ENCODE measurements at places on chromosomes 6 and 20.
A peak's percentile ranks its signal among the peaks of the same experiment; 100 is the strongest.

- no peak for DNase-seq
Measured at GRCh38 chr6:13427316-13427715, 60.1 kb downstream of the GFOD1 start.

- DNase-seq, result no peak
Measured at GRCh38 chr20:50679753-50680104, 11.6 kb downstream of the RIPOR3 start.

GRCh38 chr6:130838250-130838860 is 11.1 kb downstream of the SMLR1 start:
- DNase-seq, result no peak

DNA sequence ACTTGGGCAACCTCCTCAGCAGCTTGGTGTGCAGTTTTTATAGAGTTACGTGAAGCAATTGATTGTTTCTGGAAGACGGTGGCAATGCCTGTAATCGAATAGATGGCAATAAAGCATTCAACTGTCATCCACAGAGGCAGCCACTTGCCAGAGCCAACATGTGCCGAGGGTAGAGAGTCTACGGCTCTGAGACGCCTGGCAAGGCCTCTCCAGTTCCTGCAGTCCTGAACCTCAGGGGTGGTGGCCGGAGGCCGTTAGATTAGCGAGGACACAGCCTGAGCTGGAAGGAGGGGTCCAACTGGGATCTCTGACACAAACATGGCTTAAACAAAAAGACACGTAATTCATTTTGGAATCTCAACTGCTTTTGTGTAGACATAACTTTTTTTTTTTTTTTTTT is 775 bp upstream of the TTLL2 start:
- DNase-seq, result no peak

DNA sequence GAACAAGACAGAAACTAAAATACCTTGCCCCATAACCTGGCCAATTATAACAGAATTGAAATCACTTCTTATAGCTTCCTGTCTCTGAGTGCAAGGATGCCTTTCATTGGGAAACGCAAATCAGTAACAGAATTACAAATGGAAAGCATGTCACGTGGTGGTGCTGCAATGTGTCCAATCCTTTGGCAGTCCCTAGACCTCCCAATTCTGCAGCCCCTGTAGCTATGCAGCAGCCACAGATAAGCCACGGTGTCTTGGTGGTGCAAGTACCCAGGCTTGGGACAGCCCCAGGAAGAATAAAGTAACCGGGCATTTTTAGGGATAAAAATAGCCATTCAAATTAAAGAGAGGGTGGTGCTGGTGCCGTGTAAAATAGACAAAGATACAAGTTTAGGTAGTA is 134.6 kb upstream of the CCN2 start:
- DNase-seq, result no peak

- no peak for DNase-seq
Measured at GRCh38 chr6:105522626-105523322, 119.9 kb upstream of the PREP start.

GRCh38 chr20:39049684-39050554 is 87.8 kb downstream of the DHX35 start:
- peak; percentile 82 for DNase-seq

GRCh38 chr20:13340088-13340487 is 119.0 kb downstream of the ISM1 start:
- DNase-seq, result no peak

GRCh38 chr6:138422861-138423260 is 18.8 kb downstream of the HEBP2 start:
- DNase-seq, result no peak

DNA sequence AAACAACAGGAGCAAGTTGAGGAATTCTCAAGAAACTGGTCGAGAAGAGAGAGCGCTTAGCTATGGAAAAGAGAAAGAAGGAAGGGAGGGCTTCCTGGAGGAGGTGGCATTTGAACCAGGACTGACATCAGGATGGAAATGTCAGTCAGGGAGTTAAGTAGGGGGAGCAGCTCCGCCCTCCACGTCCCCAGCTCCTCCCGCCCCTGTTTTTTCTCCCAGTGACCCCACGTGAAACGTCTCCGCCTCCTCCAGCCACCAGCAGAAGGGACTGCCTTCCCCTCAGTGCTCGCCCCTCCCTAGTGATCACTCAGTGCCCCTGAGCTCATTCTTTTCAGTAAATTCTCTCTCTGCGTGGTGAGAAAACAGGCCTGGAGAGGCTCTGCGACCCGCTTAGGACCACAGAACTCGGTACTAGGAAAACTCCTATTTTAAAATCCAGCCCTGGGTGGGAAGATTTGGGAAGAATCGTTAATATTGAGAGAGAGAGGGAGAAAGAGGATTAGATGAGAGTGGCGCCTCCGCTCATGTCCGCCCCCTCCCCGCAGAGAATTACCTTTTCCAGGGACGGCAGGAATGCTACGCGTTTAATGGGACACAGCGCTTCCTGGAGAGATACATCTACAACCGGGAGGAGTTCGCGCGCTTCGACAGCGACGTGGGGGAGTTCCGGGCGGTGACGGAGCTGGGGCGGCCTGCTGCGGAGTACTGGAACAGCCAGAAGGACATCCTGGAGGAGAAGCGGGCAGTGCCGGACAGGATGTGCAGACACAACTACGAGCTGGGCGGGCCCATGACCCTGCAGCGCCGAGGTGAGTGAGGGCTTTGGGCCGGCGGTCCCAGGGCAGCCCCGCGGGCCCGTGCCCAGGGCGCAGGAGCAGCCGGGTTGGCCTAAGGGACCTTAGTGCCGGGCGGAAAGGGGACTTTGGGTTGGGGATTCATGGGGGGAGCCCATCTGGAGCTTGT is 4.6 kb downstream of the HLA-DPB1 start:
- DNase-seq, result no peak

DNA sequence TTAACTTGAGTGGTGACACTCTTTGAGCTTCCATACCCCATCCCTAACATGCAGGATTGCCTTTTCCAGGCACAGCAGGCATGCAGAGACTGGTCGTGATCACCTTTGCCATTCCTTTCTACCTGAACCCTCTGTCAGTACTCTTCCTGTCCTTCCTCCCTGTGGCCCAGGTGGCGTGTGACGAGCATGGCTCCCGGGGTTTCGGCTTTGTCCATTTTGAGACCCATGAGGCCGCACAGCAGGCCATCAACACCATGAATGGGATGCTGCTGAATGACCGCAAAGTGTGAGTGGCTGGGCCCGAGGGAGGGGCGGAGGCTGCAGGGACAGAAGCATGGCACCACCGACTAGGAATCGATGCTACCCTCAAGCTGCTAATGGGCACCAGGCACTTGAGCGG is 6.7 kb downstream of the PABPC1L start:
- no peak for DNase-seq

DNA sequence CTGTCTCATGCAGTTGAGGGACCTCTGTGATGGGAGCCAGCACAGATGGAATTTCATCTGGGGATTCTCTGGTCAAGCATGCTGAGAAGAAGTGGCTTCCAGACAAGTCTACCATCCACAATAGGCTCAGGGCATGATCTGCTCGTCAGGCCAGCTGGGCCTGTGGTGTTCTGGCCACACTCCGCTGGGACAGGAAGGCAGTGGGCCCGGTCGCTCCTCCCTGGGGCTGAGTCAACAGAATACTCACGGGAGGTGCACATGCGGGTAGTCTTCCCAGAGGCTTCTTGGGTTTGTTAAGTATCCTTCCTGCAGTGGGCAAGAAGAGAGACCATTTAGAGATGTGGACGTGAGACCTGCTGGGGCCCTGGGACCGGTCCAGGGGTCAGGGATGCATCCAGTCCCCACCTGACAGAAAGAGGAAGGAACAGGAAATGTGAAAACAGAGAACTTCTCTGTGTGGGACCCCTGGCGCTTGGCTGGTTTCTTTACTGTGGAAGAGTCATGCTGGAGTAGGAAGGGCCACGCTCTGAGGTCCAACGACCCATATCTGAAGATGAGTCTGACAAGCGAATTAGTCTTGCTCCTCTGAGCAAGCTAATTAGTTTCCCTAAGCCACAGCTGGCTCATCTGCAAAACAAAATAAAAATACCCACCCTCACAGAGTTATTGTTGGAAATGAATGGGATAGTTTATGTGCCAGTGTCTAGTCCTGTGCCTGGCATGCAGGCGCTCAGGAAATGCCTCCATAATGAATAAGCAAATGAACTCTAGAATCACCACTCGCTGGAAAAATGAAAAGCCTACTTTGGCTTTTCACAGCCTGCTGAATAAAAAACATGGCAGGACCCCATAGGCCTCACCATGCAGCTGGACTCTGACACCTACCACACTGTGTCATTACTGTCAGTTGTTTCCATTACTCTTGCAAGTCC is 67.3 kb downstream of the TRAM2 start:
- DNase-seq, result no peak

DNA sequence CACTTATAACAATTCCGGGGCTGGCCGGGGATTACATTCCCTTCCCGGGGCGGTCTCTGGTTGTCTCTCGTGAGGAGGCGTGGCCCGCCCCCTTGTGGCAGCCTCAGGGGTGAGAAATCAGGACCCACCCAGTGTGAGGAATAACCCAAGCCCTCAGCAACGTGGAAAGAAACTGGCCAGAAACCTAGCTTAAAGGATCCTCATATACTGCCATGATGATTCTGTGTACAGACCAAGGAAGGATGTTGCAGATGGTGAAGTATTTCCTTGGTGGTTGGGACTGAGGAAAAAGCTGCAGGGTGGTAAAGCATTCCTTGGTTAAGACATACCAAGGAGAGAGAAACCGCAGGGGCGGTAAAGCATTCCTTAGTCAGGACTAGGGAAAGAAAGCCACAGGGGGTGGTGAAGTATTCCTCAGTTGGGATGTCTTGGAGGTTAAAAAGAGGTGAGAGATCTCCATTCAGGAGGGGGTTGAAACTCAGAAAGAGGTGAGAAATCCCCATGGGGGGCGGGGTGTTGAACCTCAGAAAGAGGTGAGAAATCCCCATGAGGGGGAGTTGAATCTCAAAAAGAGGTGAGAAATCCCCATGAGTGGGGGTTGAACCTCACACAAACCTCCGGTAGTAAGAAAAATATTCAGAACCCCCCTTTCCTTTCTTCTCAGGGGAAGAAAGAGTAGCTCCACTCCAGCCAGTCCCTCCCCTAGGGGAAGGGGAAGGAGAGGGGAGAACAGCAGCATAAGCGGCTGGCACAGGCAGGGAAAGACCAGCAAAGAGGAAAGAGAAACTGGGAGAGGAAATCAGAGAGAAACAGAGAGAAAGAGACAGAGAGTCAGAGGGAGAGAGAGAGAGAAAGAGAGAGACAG is 238.1 kb downstream of the RNGTT start:
- DNase-seq, result no peak

DNA sequence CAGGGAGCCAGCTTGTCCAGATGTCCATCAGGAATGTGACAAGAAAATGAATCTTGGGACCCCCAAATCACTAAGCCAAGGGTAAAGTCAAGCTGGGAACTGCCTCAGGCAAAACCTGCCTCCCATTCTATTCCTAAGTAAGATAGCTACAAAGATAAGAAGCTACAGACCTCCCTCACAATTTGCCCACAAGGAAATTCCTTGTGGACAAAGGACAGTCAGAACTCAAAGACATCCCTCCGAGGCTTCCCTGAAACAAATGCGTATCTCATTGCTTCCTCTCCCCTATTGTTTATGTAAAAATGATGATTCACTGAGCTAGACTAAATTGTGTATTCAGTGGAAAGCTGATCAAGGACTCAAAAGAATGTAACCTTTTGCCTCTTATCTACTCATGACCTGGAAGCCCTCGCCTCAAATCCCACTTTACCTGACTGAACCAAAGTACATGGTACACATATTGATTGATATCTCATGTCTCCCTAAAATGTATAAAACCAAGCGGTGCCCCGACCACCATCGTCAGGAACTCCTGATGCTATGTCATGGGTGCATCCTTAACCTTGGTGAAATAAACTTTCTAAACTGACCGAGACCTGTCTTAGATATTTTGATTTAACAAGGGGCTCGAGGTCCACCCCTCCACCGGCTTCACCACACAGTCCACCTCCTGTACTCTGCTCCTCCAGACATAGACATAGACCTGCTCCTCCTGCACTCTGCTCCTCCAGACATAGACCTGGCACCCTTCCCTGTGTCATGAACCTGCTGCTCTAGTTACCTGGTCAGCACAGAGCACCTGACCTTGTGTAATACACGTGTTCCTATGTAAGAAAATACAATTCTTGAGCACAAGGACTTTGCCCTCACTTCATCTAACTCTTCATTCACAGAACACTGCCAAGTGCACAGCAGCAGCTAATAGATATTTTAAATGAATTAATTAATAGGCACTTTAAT is 81.4 kb downstream of the WDR27 start:
- DNase-seq, result no peak

DNA sequence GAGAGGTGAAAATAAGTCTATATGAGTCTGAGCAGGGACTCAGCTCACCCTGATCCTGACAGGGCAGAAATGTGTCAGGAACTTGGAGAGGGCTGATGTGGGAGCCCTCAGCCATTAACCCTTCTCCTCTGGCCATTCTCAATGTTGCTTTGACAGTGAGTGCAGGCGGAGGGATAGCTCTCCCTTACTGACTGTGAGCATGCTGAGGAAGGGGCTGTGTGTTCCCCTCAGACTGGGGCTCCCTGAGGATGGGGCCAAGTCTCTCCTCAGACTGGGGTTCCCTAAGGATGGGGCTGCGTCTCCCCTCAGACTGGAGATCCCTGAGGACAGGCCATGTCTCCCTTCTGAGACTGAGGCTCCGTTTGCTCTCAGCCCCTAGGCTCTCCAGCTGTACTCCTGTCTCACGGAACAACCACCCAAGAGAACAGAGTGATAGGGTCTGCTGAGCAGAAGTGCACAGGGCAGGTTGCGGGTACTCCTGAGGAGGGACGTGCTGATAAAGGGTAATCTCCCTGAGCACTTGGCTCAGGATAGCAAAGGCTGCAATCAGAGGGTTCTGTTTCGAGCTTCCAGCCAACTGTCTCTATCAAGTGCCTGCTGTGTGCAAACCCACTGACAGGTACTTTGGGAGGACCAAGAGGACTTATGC is 141.0 kb downstream of the MRPL14 start:
- DNase-seq, result no peak

DNA sequence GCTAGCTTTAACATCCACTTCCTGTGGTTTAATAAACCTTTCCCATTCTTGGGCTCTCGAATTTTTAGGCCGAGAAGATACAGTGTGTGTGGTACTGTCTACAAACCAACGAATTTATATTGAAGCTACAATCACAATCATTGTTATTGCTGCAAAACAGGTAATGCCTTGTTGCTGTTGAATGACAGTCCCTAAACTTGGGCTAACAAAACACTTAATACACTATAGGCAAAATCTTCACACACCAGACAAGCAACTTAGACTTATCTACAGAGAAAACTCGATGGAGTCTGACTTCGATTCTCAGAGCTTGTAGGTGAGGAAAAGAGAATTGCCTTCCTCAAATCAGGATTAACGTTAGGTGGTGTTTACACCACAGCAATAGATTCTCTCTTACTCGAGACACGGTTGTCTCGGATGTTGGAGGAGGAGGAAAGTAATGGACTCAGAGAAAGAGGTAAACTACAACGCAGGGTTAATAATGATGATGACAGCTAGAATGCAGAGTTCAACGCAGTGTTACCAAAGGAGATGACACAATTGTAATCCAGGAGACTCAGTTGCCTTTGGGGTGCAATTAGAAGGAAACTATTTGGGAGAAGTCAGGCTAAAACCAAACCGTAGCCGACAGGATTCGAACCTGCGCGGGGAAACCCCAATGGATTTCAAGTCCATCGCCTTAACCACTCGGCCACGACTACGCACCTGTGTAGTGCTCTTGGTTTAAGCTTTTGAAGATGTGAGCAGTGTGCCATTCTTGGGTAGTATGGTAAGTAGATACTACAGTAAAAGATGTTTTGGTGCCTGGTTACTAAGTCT is 32.5 kb upstream of the ZNF184 start:
- peak; percentile 48 for DNase-seq

Measured in stimulated activated CD4-positive, alpha-beta T cell treated with anti-CD3 and anti-CD28 coated beads, Interleukin-2, amount 100 ng/mL, for 48 hours (primary cell).